Osteocyte (in vitro differentiated cells): ENCODE measurements at places on chromosomes 4 and X.

DNA sequence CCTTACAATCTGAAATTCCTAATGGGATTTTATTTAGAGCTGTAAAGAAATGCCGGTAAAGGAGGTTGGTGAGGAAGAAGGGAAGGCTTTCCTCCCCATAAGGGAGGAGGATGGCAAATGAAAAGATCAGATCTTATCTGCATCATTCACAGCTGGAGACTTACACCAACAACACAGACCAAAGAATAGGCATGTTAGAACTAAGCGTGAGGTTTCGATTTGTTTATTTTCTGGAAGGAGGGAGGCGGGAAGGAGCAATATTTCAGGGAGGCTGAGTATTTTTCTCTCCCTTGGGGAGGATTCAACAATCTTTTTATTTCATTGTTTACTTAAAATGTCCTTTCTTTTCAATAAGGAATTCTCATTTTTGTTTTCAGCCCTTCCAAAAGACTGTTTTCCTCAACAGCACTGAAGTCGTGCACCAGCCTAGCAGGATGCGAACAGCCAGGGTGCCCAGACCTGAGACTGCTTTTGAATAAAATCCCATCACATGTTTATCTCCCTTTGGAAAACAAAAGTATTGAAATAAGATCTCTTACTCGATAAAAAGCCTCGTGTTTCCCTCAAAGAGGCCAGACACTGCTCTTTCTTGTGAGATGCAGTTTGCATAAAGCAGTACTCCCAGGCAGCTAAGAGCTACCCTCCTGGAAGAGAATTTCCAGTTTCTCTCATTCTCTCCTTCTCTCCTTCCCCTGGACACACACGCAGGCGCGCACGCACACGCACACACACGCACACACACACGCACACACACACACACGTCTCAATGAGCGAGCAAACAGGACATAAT lies 236.1 kb downstream of the MGST2 start:
- DNase-seq = no peak

- DNase-seq = no peak
Observed at GRCh38 chrX:16826207-16826606, 39.9 kb downstream of the TXLNG start.

GRCh38 chrX:10935501-10935900 lies 175.6 kb upstream of the HCCS start:
- no peak for DNase-seq

GRCh38 chr4:101271516-101271915 lies 75.8 kb downstream of the PPP3CA start:
- no peak for DNase-seq

DNA sequence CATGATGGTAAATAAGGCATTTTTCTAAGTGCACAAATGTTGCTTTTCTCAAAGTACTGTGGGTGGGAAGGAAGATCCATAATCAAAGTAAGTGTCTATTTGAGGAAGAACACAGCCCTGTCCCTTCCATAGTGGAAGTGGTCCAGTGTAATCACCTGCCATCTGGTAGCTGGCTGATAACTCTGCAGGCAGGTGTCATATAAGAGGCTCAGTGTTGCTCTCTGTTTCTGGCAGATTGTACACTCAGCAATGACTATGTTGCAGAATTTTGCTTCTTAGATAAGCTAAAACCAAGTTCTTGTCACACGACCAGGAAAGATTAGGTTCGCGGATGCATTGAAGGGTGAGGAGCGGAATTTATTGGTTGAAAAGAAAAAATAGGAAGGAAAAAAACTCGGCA lies 20.9 kb downstream of the SAGE1 start:
- no peak for DNase-seq

DNA sequence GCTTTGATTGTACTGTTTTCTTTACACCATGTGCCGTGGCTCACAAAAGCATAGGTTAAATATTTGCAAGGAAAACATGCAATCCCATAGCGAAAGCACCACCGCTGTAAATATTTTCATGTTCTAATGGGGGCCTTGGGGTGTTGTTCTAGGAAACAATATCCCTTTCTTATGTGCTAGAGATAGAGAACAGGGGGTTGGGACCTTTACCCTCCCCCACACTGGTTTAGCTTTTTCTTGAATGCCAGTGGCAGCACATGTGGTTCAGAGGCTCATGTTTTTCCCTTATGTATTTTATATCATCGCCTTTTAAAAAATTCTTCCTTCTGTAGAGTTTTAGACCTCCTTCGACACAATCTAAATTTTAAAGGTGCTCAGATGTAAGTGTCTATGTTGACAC lies 422.6 kb upstream of the TENM3 start:
- no peak for DNase-seq

- no peak for DNase-seq
Observed at GRCh38 chr4:185270037-185270436, 60.6 kb downstream of the SNX25 start.

DNA sequence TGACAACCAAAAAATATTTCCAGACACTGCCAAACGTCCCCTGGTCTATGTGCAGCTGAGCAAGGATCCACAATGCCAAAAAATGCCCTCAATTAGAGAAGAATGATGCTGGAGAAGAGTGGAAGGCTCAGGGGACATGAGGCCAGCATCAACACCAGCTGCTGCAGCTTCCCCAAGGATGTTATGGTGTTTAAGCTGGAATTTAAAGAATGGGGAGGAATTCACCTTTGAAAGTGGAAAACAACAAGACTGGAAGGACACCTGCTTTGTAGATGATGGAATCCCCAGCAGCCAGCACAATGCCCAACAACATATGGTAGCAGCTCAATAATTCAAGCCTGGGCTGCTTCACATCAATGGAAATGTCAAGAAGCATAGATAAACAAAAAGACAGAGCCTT lies 20.3 kb upstream of the SMPX start:
- DNase-seq = no peak

GRCh38 chrX:108224218-108224617 lies 132.6 kb downstream of the ATG4A start:
- DNase-seq = no peak

DNA sequence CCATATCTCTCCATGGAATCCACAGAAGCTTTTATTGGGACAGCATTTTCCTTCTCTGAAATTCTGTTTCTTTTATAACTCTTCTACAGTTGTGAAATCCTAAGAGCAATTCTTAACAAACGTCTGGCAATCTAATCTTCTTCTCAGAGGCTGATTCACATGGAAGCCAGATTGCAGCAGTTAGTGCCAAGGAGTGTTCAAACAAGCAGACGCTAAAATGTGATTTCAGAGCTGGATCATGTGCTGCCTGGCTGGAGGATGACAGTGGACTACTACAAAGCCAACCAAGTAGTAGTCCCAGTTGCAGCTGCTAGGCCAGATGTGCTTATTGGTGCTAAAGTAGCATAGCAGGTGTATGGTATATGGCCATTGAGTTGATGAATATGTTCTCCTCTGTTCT lies 27.7 kb upstream of the GLRB start:
- DNase-seq = no peak

- DNase-seq = no peak
Observed at GRCh38 chrX:23694606-23695005, 27.3 kb downstream of the PRDX4 start.

- DNase-seq = no peak
Observed at GRCh38 chr4:176619430-176619829, 173.3 kb downstream of the VEGFC start.

- no peak for DNase-seq
Observed at GRCh38 chrX:46574774-46575381, 1.3 kb downstream of the CHST7 start.

DNA sequence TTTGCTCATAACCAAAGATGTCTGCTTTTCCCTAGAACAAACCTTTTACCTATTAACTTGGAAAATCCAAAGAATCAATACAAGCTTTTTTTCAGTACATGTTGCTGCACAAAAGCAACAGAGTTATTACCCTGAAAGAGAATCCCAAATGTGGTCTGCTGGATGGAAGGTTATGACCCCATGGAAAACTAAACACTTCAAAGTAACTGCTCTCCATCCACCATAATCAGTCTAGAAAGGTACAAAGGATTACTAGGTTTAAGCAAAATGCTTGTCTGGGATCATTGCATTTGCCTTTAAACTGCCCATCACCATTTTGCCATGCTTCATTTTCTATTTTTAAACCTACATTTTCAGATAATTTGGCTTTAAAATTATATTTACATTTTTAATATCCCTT lies 11.7 kb downstream of the MMRN1 start:
- no peak for DNase-seq
